Left colon (tissue), 2 donors: ENCODE measurements at places on chromosomes 2 and 18. TPM values are rescaled to one million over a fixed set of nuclear protein-coding genes. Genes with fewer than 3 reads are reported as not detected.

DNA sequence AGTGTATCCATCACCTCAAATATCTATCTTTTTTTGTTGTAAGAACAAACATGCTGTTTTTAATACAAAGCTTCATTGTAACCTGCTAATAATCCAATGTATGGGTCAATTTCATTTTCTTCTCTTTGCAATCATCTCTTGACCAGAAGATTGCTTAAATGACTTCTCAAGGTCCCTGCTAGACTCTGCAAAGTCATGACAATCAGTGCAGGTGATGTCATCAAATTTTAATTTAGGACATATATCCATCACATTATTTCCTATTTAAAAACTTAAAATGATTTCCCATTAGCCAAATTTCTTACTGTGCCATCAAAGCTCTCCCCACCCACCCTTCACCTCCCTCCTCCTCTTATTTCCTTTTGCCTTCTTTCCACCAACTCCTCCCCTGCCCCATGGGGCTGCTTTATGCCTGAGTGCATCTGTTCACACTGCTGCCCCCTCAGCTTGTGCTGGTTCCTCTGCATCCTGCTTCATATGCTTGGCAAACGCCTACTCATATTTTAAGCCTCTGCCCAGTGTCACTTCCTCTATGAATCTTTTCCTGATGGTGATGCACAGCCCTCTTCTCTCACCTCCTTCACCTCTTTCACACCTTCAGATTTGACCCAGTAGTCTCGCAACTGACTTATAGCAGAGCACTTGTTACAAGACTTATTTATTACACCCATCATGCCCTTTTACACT is 20.3 kb downstream of the PLEK start:
- DNase-seq, result no peak

DNA sequence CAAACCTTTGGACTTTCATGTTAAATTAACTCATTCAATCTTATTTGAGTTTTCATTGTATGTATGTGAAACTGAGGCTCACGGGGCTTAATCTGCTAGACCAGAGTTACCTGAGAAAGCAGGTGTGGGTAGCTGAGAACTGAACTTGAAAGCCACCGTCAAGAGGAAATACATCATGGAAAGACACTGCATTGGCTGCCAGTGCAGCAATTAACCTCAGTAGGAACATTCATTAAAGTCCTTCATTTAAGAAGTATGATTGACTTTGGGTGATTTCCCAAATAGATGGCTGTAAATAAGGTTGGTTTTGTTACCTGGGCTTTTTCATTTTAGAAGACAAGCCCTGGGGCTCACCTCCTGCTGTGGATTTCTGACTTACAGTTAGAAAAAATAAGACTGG is 36.5 kb upstream of the MGAT5 start:
- no peak for DNase-seq

DNA sequence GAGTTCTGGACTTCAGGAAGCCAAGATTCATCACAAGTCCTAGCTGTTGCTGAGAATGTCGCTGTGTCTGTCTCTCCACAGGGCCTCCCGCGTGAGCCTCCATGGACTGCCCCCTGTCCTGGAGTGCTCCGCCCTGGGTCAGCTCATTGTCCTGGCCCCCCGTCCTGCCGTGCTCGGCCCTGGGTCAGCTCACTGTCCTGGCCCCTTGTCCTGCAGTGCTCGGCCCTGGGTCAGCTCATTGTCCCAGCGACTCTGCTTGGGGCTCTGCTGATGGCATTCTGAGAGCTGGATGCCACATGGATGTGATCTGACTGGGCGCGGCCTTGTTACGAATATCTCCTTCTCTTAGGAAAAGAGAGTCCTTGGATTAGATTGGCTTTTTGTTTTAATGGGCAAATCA is 78.5 kb downstream of the EIPR1 start:
- DNase-seq, result no peak

- no peak for DNase-seq
These were observed 149.7 kb downstream of the LDLRAD4 start for GRCh38 chr18:13368080-13368813.

GRCh38 chr2:7154656-7155055 is 237.4 kb downstream of the RNF144A start:
- DNase-seq, result no peak

GRCh38 chr2:241161646-241162281 is 11.5 kb downstream of the PPP1R7 start:
- peak; percentile 23 for DNase-seq

- no peak for DNase-seq
These were observed at the start of gene TMEM182 for GRCh38 chr2:102761763-102762162. TSS of gene TMEM182 (plus strand) at chr2:102762031. CDS start at chr2:102762218, 187 bp downstream.

DNA sequence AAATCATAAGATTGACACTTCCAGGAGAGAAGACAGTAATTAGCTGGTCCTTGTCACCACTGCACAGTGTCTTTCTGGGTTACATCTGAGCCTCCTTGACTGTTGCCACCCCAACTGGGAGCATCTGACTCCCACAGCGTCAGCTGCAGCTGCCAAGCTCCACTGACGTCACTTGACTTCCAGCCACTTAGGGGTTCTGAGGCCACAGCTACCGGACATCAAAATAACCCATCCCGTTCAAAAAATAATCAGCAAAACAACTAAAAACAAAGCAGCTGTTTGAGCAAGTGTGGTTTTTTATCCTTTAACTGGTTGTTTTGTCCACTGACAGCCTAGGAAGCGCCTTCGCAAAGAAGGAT is 206.5 kb upstream of the AGAP1 start:
- no peak for DNase-seq

- DNase-seq, result no peak
These were observed 55.9 kb upstream of the SLC66A3 start for GRCh38 chr2:11099122-11100065.

DNA sequence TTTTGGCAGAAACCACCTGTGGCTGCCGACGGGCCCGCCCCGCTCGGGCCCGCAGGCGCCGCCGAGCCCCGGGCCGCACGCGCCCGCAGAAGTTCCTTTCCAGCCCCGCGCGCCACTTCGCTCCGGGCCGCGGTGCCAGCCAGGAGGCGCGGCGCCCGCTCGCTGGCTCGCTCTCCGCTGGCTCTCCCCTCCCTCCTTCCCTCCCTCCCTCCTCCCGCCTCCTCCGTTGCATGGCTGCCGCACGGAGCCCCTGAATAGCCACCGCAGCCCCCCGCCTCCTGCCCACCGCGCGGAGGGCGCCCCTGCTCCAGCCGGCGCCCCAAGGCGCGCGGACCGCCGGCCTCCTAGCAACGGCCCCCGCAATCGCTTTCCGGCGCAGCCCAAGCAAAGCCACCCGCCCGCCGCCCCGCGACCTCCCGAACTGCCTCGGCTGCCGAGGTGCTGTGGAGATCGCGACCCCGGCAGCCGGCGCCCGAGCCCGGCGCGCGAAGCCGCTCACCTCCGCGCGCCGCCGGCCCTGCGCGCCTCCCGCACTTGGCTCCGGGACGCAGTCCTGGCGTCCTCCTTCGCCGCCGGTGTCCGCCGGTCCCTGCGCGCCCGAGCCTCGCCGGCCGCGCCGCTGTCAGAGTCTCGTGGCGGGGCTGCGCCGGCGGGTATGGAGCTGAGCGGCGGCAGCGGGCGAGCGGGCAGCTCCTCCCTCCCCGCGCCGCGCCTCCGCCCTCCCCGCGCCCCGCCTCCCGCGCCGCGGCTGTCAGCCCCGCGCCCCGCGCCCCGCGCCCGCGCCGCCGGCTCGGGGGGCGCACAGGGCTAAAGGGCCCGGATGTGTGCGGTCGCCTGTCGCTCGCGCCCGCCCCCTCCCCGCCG is at the start of gene ZBTB7C:
Gene ZBTB7C, minus strand, starts transcription at position 657 of the 864 bp plus-strand sequence.
- DNase-seq, result peak; percentile 28

- no peak for DNase-seq
These were observed 24.8 kb downstream of the GAREM1 start for GRCh38 chr18:32445846-32446245.

DNA sequence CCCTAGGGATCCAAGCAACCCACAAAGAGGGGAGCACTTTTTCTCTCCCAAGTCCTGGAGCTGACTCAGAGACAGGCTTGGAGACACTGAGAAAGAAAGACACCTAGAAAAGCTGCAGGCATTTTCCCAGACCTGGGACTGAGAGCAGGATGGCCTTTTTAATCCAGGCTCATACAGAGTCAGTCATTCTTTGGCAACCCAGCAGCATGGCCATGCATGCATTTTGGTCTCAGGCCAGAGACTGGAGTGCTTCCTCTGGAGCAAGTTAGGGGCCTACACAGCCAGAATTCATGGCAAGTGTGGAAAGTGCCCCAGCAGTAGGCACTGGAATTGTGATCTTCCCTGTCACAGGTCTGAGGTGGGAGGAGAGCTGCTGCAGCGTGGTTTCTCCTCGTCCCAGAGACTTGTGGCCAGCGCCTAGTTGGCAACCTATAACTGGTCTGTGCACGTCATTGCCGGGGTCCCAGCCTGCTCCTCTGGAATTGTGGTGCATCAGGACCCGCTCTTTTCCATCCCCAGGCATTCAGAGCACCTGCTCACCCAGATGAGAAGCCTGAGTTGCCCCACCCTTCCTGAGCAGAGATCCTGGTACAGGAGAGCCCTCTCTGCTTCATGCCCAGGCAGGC is 231.9 kb upstream of the RAB6C start:
- no peak for DNase-seq

GRCh38 chr2:120044336-120044735 is 31.5 kb downstream of the EPB41L5 start:
- DNase-seq, result no peak

DNA sequence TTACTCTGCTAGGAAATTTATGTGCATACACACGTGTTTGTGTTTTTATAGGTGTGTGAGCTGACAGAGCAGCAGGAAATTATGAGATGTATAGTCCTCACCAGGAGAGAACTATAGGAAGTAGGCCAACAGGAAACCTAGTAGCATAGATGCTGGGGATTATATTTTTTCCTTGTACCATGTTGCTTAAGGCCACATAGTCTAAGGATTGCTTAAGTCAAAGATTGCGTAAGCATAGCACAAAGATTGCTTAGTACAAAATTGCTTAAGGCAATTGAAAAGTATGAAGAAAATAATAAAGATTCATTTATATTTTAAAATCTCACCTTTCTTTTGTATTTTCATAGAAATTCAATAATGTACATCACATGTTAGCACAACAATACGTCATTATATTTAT is 18.7 kb upstream of the CCDC102B start:
- no peak for DNase-seq

- no peak for DNase-seq
These were observed 27.5 kb upstream of the EPAS1 start for GRCh38 chr2:46269544-46270273.

DNA sequence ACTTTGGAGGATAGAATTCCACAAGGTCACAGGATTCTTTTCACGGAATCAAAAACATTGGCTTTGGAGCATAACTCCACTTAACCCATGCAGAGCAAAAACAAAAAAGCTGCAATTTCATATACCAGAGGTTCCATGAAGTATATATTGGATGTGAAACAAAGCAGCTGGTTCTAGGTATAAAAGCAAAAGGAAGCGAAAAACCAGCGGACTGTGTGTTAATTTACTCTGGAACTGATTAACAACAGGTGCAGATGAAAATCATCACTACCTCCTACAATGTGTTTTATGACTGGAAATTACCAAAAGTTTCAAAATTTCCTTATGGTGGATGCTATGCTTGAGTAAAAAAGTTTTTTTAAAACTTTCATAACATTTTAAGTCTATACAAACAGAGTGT is 54.4 kb upstream of the LINC00305 start:
- no peak for DNase-seq

GRCh38 chr2:192053921-192054320 is 140.8 kb downstream of the TMEFF2 start:
- DNase-seq, result no peak

DNA sequence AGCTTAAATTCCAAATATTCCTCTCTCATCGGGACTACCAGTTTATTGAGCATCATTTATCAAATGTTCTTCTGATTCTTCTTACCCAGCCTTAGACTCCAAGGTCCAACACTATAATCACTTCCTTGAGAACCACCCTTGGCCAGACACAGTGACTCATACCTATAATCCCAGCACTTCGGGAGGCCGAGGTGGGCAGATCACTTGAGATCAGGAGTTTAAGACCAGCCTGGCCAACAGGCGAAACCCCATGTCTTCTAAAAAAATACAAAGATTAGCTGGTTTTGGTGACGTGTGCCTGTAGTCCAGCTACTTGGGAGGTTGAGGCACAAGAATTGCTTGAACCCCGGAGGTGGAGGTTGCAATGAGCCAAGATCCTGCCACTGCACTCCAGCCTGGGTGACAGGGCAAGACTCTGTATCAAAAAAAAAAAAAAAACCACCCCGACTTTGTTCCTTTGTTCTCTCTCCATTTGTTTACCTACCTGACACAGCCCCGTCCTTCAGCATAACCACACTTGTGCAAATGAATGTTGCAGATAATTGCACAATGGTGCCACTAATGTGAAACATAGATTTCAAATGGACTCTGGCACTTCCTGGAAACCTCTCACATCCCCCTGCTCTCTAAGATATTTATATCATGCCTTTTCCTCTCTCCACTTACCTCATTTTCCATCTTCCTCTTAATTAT is 38.9 kb upstream of the LPIN2 start:
- DNase-seq, result peak; percentile 72

GRCh38 chr2:123720760-123721159 is 304.3 kb upstream of the CNTNAP5 start:
- DNase-seq, result no peak

DNA sequence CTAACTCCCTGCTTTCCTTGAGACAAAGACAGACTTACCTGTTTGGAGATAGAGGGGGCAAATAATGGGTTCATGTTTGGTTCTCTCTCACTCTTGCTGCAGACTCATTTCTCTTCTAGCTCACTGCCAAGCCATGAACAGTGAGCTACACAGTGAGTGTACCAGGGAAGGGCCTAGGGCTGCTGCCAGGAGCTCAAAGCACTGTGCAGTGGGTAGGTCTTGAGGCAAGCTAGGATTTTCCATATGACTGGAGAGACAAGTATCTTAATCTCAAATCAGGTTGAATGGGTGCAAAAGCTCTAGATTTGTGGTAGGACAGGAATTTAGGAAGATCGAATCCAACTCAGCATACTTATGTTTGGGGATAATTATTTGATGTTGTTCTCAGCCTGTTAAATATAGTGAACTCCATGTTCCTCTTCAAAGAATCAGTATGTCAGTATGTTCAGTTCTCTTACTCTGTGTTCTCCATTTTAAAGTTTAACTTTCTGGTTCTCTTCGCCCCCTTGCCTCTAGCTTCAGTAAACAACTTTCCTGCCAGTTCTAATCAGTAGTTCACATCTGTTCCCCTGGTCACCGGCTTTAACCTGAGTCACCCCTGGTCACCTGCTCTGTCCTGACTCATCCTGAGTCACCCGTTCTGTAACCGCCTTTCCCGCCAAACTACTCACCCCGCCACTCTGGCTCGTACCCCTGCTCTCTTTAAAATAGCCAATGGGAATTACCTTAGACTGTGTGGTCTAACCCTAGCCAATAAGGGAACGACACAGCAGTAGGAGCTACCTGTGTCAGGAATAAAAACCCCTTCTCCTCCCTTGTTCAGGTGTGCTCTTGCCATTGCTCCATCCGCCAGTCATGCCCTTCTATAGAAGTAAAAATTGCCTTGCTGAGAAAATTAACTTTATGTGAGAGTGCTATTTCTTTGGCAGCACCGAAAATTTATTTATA is 21.9 kb downstream of the SLC25A52 start:
- DNase-seq, result no peak

- DNase-seq, result no peak
These were observed 33.3 kb downstream of the THAP4 start for GRCh38 chr2:241603686-241604085.

DNAJC5G gene
- not detected for total RNA-seq

LCT gene
- not detected for total RNA-seq

TACR1 gene
- total RNA-seq, result 1.1 TPM

KCNK3 gene
- total RNA-seq, result 0.79 TPM

ALPG gene
- 1.8 TPM for total RNA-seq

C2orf74 gene
- 2.0 TPM for total RNA-seq

HJURP gene
- total RNA-seq, result 1.7 TPM

ITPRIPL1 gene
- 0.58 TPM for total RNA-seq

SP5 gene
- 1.7 TPM for total RNA-seq
